ENCODE measurements at places on chromosomes 5 and 9.

GRCh38 chr9:74551266-74551665 is 54.1 kb downstream of the RORB start:
- DNase-seq = no peak

GRCh38 chr9:137965177-137965795 is 87.7 kb downstream of the CACNA1B start:
- DNase-seq = no peak

GRCh38 chr9:107044872-107045271 is 181.9 kb downstream of the ZNF462 start:
- no peak for DNase-seq

GRCh38 chr5:124252191-124252638 is 494.2 kb downstream of the ZNF608 start:
- no peak for DNase-seq

DNA sequence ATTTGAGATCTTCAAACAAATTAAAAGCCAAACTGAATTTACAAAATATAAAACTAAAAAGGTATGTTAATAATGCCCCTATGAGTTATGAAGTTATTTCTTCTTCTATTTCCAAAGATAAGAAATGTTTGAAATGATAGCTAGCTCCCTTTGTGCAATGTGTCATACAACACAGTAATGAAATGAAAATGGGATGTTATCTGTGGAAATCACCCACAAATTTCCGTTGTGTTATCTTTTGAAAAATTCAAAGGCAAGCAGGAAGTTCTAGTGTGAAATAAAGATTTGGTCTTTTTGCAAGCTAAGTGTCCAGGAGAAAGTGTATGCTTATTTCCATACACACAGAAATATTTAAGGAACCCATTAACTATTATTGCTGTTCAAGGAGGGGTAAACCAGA is 375.3 kb upstream of the PRR16 start:
- no peak for DNase-seq

DNA sequence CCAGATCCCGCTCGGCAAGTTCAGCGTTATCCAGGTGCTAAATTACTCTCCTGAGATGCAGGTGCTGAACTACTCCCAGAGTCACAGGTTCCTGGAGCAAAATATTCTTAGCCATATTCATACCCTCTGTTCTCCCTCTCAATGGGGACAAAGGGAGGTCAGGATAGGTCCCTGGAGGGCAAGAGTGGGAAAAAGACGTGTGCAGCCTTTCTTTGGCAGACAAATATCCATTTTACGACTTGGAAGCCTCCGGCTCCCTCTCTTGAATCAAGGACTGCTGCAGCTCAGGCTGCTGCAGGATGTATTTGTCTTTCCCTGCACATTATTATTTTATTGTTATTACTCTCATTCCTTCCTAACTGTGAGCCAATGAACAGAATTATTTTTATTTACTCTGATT is 590.2 kb downstream of the NR2F1-AS1 start:
- DNase-seq = no peak

GRCh38 chr5:79959407-79959806 is 31.7 kb downstream of the MTX3 start:
- DNase-seq = no peak

GRCh38 chr5:36690041-36690961 is 83.9 kb downstream of the SLC1A3 start:
- DNase-seq = peak; percentile 78

DNA sequence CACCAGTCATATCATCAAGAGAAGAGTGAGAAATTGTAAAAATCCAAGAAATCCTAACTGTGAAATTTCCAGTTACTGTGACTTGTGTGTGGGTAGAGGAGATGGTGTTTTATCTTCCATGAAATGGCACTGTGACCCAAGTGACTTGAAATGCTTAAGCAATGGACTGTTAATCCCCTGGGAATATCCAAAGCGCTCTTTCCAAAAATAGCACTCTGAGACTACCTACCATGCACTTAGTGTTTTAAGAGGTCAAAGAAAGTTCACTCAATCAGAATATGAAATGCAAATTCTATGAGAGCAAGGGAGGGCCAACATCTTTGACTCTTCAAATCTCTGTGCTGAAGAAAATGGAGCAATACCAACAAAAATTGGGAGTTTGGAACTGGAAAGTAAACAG is 244.0 kb downstream of the GABRB2 start:
- DNase-seq = no peak

DNA sequence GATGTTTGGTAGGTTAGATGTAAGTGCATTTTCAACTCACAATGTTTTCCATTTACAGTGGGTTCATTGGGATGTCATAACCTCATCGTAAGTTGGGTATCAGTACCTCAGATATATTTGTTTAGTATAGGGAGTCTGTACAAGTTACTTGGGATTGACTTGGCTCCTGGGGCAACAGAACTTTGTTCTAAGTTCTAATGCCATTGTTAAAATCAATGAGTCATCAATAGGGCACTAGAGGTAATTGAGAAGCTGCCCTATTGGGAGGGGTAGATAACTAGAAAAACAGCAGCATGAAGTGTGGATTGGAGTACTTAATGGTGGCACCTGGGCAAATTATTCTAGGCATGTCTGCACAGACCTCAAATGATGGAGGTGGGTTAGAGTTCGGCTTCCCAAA is 272.8 kb downstream of the DOCK8 start:
- no peak for DNase-seq

DNA sequence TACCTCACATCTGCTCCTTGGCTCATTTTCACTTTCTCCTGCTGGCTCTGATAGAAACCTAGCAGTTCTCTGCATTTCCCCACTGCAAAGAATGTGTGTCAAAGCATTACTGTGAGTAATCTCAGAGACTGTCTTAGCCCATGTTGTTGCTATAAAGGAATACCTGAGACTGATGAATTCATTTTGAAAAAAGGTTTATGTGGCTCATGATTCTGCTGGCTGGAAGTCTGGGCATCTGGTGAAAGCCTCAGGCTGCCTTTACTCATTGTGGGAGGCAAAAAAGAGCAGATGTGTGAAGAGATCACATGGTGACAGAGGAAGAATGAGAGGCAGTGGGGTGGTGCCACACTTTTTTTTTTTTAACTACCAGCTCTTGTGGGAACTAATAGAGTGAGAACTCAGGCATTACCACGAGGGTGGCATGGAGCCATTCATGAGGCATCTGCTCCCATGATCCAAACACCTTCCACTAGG is 191.6 kb upstream of the CTNND2 start:
- no peak for DNase-seq

- DNase-seq = no peak
These were observed 290.3 kb downstream of the EBF1 start for GRCh38 chr5:158809310-158809850.

GRCh38 chr9:96567203-96567700 is 52.4 kb downstream of the CDC14B start:
- no peak for DNase-seq

- peak; percentile 80 for DNase-seq
These were observed 79.1 kb upstream of the FSTL4 start for GRCh38 chr5:133691448-133691847.
